ENCODE measurements at places on chromosomes 12 and 14.

DNA sequence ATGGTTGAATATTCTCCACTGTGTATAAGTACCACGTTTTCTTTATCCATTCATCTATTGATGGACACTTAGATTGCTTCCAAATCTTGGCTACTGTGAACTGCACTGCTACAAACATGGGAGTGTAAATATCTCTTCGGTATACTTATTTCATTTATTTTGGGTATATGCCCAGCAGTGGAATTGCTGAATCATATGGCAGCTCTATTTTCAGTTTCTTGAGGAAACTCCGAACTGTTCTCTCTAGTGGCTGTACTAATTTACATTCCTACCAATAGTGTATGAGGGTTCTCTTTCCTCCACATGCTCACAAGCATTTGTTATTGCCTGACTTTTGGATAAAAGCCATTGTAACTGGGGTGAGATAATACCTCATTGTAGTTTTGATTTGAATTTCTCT is 623.1 kb upstream of the LRFN5 start:
- no peak overlapping the region for H3K4me3 ChIP-seq
- H3K4me1 ChIP-seq: no peaks in the 10 kb centered on the region
- no peaks in the 10 kb centered on the region for H3K36me3 ChIP-seq
- no peaks in the 10 kb centered on the region for H3K27me3 ChIP-seq
- no peak for DNase-seq
- H3K27ac ChIP-seq: no peak overlapping the region

- H3K27me3 ChIP-seq: no peaks in the 10 kb centered on the region
- H3K36me3 ChIP-seq: no peaks in the 10 kb centered on the region
- H3K4me1 ChIP-seq: peaks cover 14% of the 10 kb centered on the region
- H3K4me3 ChIP-seq: no peak overlapping the region
- peak overlapping the region; percentile 17 for H3K27ac ChIP-seq
- no peak for DNase-seq
Measured at GRCh38 chr12:12533238-12533829, 29.3 kb downstream of the DUSP16 start.

DNA sequence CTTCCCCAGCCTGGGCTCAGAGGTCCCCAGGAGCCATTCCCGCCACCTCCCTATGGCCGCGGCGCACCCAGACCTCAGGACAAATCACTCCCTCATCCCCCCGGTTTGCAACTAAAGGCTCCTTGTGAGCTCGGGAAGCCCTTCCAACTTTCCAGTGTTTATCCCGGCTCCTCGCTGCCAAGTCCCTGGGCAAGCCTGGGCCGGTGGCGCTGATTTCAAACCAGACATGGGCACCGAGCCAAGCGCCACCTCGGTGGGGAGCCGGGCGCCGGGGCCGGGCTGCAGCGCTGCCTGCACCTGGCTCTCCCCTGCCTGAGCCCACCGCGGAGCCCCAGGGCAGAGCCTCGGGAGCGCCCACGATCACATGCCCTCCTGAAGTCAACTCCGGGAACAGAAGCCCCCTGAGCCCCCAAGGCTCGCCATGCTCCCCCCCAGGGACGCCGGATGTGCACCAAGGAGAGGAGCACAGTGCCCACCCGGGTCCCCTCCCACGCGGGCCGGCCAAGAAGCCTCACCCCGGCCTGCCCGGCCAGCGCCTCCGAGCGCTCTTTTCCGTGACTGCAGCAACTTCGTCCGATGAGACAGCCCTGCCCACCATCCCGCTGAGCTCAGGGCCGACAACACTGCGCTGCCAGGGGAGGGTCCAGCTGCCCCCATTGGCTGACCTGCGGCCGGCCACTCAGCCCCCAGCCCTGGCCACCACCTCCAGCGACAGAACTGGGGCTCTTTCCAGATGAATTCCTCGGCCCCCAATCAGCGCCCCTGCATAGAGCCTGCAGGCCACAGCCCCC is 50.0 kb downstream of the NCOR2 start:
- H3K4me1 ChIP-seq: no peaks in the 10 kb centered on the region
- H3K4me3 ChIP-seq: no peak overlapping the region
- no peak for DNase-seq
- no peak overlapping the region for H3K27ac ChIP-seq
- H3K27me3 ChIP-seq: no peaks in the 10 kb centered on the region
- H3K36me3 ChIP-seq: peaks cover 7% of the 10 kb centered on the region

DNA sequence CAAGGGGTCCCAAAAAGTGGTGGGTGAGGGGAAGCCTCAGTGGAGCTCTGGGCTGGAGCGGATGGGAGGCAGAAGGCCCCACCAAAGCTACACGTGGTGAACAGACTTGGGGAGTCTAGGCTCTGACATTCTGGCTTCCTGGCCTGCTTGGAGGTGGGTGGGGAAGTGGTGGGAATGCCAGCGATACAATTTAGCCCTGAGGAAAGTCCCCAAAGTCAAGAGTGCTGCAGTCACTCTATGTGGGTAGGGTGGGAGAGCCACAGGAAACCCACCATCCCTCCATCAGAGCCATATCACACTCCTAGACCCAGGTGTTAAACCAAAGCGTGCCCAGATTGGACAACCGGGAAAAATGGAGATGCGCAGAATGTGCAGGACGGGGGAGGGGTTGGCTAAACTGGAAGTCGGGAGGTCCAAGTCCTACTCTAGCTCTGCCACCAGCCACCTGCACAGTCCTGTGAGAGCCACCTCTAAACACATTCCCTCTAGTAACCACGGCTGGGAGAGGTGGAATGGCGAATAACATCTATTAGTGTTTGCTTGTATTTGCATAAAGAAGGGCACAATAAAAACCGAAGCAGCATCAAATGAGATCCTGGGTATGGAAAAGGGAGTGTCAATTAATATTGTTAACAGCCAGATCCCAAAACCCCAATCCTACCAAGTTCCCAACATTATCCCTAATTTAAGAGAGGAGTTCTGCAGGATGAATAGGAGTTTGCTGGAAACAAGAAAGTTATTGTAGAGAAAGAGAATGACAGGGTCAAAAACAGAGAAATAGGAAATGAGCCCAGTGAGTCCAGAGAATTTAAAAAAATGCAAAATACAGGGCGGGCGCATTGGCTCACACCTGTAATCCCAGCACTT is 14.0 kb upstream of the CD9 start:
- H3K27me3 ChIP-seq: no peaks in the 10 kb centered on the region
- DNase-seq: no peak
- no peak overlapping the region for H3K27ac ChIP-seq
- H3K36me3 ChIP-seq: no peaks in the 10 kb centered on the region
- no peak overlapping the region for H3K4me3 ChIP-seq
- no peaks in the 10 kb centered on the region for H3K4me1 ChIP-seq

DNA sequence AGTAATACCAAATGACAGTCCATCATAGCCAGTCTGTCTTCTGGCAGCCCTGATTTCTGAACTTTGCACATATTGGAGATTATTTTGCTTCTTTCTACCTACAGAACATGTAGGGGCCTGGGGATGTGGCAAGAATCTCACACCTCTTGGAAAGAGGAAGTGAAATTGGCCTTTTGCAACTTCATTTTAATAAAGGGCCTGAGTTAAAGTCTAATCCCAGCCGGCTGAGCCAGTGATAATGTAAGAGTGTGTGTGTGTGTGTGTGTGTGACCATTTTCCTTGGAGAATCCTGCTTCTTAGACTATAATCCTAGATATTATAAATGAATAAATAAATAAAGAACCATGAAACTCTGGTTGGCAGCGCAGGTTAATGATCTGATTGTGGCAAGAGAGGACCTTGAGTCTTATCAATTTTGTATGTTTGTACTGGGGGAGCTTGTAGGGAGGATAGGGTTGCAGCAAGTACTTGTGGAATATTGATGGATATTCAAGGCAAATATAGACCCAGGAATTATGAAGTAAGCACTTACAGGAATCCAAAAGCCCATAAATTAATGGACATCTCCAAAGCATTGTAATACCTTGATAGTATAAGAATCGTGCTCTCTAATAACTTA is 233.2 kb upstream of the AMIGO2 start:
- H3K27me3 ChIP-seq: no peaks in the 10 kb centered on the region
- no peak for DNase-seq
- no peak overlapping the region for H3K4me3 ChIP-seq
- H3K4me1 ChIP-seq: no peaks in the 10 kb centered on the region
- H3K36me3 ChIP-seq: no peaks in the 10 kb centered on the region

DNA sequence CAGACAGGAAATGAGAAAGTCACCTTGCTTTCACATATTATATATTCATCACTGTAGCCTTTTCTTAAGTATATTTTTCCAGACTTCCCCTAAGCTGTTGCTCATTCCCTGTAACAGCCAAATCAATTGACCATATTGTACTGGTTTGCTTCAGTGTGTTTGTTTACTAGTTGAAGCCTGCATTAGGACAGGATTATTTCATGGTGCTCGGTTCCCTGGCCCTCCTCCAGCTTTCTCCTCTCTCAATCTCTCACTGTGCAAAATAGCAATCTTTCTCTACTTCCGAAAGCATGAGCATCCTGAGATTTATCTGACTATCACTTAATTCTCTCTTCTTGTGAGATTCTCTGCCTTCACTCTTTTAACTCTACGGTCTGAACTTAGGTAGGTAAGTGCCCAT is 2.4 kb downstream of the SLC35F4 start:
- no peaks in the 10 kb centered on the region for H3K27me3 ChIP-seq
- no peaks in the 10 kb centered on the region for H3K36me3 ChIP-seq
- no peak overlapping the region for H3K27ac ChIP-seq
- no peak for DNase-seq
- no peaks in the 10 kb centered on the region for H3K4me1 ChIP-seq

- no peak within 1 kb of the TSS for H3K4me3 ChIP-seq
- no peaks in the 10 kb centered on the region for H3K4me1 ChIP-seq
- H3K27ac ChIP-seq: no peak within 1 kb of the TSS
- DNase-seq: no peak
- H3K36me3 ChIP-seq: no peaks in the 10 kb centered on the region
Measured at GRCh38 chr12:130162267-130162666, at the start of gene FZD10. Gene FZD10, plus strand, starts transcription at chr12:130162464. Its CDS starts 479 bp downstream, at chr12:130162943.

GRCh38 chr14:105377555-105378182 is 20.7 kb upstream of the TEX22 start:
- no peak overlapping the region for H3K4me3 ChIP-seq
- H3K27me3 ChIP-seq: no peaks in the 10 kb centered on the region

GRCh38 chr12:100151769-100152168 is 9.1 kb upstream of the BLTP3B start:
- H3K27ac ChIP-seq: no peak overlapping the region
- H3K36me3 ChIP-seq: no peaks in the 10 kb centered on the region
- no peak overlapping the region for H3K4me3 ChIP-seq
- DNase-seq: no peak

- H3K27ac ChIP-seq: no peak overlapping the region
- H3K4me1 ChIP-seq: peaks cover 6% of the 10 kb centered on the region
- no peaks in the 10 kb centered on the region for H3K36me3 ChIP-seq
- H3K4me3 ChIP-seq: no peak overlapping the region
Measured at GRCh38 chr12:54949073-54949711, 35.4 kb downstream of the TESPA1 start.

GRCh38 chr12:108148521-108149074 is 19.5 kb downstream of the WSCD2 start:
- H3K27me3 ChIP-seq: no peaks in the 10 kb centered on the region
- no peak overlapping the region for H3K27ac ChIP-seq
- DNase-seq: no peak
- H3K4me3 ChIP-seq: no peak overlapping the region
- no peaks in the 10 kb centered on the region for H3K4me1 ChIP-seq

DNA sequence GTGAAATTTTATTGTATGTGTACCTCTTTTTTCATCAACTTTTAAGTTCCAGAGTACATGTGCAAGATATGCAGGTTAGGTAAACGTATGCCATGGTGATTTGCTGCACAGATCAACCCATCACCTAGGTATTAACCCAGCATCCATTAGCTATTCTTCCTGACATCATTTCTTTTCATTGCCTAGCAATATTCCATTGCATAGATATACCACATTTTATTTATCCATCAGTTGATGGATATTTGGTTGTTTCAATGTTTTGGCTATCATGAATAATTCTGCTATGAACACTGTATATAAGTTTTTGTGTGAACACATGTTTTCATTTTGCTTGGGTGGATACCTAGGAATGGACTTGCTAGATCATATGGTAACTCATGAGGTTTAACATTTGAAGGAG is 439.9 kb upstream of the SOX5 start:
- H3K36me3 ChIP-seq: no peaks in the 10 kb centered on the region
- no peaks in the 10 kb centered on the region for H3K4me1 ChIP-seq
- H3K4me3 ChIP-seq: no peak overlapping the region
- no peak for DNase-seq
- H3K27me3 ChIP-seq: no peaks in the 10 kb centered on the region

DNA sequence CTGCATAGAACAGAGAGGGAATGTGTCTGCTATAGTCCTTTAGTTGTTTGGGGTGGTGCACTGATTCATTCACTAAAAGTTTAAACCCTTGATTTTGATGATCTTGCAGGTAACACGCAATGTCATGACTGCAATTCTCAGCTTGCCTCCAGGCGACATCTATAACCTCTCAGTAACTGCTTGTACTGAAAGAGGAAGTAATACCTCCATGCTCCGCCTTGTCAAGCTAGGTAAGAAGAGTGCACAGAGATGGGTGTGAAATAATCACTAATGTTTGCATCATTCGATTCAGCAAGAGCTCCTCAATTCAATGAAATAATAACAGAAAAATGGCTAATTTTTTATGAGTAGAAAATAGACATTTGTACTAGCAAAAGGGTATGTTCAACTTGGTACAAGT is 203.7 kb downstream of the PTPRO start:
- no peak overlapping the region for H3K4me3 ChIP-seq
- no peak for DNase-seq
- no peaks in the 10 kb centered on the region for H3K27me3 ChIP-seq
- no peaks in the 10 kb centered on the region for H3K36me3 ChIP-seq

GRCh38 chr12:401235-402028 is at the start of gene CCDC77:
Gene CCDC77, plus strand, starts transcription at chr12:401644. Its CDS starts 7,740 bp downstream, at chr12:409384.
- peak within 1 kb of the TSS; percentile 94 for H3K4me3 ChIP-seq
- H3K27ac ChIP-seq: peak within 1 kb of the TSS; percentile 71
- H3K36me3 ChIP-seq: no peaks in the 10 kb centered on the region

DNA sequence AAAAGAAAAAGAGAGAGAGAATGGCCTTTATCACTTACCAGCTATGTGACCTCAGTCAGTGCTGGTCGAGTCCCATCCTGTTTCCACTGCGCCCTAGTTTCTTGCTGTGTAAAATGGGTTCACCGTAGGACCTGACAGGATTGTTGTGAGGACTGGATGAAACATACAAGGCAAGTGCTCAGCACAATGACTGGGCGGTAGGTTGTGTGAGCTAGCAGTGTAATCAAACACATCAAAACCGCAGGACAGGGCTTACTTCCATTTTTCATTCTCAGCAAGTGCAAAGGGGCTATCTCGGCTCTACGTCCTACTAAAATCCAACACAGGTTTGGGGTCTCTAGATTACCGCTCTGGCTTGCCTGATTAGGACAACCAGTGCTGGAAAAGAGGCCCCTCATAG is 36.4 kb upstream of the ATXN2 start:
- DNase-seq: no peak
- no peaks in the 10 kb centered on the region for H3K27me3 ChIP-seq
- peak overlapping the region; percentile 7 for H3K27ac ChIP-seq
- no peak overlapping the region for H3K4me3 ChIP-seq

- H3K27ac ChIP-seq: peak overlapping the region; percentile 89
- H3K4me1 ChIP-seq: peaks cover 68% of the 10 kb centered on the region
- no peak for DNase-seq
- H3K4me3 ChIP-seq: peak overlapping the region; percentile 50
- peaks cover 42% of the 10 kb centered on the region for H3K36me3 ChIP-seq
Measured at GRCh38 chr12:108629151-108629550, 4.5 kb downstream of the SELPLG start.
